Stimulated activated CD4-positive, alpha-beta T cell treated with anti-CD3 and anti-CD28 coated beads, Interleukin-2, amount 100 ng/mL, for 4 hours (primary cell): ENCODE measurements at places on chromosomes 5 and 9.

DNA sequence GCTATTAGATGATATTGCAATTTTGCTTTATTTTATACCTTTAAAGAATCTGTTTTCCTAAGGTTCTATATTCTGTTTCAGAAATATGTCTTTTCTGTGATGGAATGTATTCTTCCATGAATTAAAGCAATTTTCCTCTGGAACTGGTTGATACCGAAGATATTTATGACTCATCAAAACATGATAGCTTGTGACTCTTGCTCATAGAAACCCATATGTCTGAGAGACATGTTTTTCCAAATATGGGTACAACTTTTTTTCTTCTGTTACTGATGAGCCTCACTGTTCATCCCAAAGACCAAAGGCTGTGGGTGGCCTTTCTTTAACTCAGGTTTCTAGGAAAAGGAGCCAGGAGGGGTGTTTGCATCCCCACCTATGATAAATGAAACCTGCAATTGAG is 126.1 kb upstream of the PAPPA start:
- no peak for DNase-seq

DNA sequence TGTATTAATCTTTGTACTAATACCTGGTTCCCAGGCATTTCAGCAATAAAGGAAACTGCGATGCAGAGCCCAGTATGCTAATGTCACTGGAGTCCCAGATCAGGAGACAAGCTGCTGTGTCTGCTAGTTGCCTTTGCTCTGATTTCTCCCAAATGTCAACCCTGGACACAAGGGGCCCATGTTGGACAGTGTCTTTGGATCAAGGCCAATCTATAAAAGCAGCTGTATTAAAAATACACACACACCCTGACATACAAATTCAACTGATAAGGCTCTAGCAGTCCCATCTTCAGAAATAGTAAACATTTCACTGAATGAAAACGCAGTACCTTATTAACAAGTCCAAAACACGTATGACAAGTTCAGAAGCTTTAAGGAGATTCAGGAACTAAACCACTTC is 18.9 kb downstream of the LHFPL2 start:
- DNase-seq, result no peak

- no peak for DNase-seq
These were observed 22.5 kb upstream of the S1PR3 start for GRCh38 chr9:88968799-88969198.

- no peak for DNase-seq
These were observed 3.9 kb upstream of the ISL1 start for GRCh38 chr5:51379331-51379700.

GRCh38 chr9:121324755-121325154 is 45.3 kb downstream of the STOM start:
- no peak for DNase-seq
